ENCODE measurements at places on chromosomes 2 and 18. TPM values are rescaled to one million over a fixed set of nuclear protein-coding genes. Genes with fewer than 3 reads are reported as not detected.
A peak's percentile ranks its signal among the peaks of the same experiment; 100 is the strongest.

Gene EHBP1
- 39.6 TPM for total RNA-seq

DNA sequence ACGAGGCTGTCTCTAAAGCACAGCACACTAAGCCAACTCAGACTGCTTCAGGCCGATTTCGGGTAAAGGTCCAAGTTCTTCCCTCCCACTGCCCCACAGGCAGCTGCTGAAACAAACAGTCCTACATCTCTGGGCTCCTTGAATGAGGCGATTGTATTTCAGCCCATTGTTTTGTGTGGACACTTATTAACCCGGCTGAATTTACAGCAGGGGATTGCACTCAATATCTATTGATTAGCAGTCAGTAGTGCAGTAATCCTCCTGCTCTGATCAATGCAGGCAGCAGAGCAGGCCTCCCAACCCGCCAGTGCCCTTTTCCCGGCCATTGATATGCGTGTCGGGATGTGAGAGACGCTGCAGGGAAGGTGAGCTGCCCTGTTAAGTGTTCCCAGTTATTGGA lies 330.1 kb downstream of the CMPK2 start:
- no peak for DNase-seq

Gene LOXHD1
- not detected for total RNA-seq

DNA sequence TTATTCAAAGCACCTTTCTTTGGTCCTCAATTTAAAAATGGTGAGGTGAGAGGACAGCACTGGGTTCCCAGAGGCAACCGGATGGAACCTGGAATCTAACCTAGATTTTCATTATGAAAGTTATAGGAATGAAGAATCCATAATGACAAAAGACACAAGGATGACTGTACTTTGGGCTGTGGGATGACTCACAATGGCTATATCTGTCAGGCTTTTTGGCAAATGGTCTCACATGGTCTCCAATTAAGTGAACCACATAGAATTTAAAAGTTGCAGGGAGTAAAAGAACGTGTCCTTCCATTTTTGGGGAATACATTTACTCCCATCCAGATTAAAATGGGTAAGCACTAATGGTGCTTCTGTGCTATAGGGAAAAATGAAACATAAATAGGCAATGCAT lies 31.8 kb upstream of the LYPD1 start:
- no peak for DNase-seq

Gene HSBP1L1
- not detected for total RNA-seq

GRCh38 chr18:12479536-12479935 lies 71.8 kb downstream of the PRELID3A start:
- DNase-seq, result no peak

Gene LRRTM1
- not detected for total RNA-seq

DNA sequence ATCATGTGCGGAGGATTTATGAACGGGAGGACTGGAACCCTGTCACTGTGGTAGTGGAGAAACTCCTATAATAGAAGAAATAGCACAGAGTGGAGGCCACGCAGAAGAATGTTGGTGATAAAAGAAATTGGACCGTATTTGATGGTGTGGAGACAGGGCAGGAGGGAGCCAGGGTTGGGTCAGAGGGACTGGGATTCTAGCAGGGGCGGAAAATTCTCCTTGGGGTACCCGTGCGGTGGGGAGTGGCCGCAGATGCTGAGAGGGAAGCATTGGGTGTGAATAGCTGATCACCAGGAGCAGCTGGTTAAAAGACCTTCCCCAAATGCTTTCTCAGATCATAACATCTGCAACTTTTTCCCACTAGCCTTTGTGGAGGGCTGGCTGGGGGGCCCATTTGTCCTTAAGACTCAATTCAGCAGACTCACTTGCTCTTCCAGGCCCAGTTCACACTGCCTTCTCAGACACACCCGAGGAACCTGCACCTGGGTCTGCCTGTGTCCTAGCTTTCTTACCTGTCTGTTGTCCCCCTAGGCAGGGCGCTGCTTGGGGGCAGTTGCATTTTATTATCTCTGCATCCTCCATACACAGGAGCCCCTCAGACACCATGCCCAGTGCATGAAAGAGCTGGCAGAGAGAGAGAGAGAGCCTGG lies 7.1 kb downstream of the SH3BP4 start:
- no peak for DNase-seq

Gene TOGARAM2
- total RNA-seq, result 0.75 TPM

DNA sequence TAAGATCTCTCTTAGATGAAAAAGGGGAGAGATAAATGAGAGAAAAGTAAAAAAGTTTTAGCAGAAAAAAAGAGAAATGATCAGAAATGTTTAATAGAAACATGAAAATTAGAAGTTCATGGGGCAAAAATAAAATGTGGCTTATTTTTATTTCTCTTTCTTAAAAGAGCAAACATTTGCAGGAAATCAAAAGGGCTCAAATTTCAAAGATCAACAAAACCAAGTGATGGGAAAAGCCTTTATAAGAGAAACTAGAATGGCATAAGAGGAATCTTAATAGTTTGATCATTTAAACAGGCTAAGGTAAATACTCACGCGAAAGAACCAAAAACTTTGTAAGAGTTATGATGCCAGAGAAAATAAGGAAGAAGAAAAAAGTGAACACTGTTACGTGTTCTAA lies 23.3 kb upstream of the DAW1 start:
- no peak for DNase-seq

- no peak for DNase-seq
Observed at GRCh38 chr2:144097440-144098225, 422.3 kb downstream of the ZEB2 start.

Gene UGT1A10
- not detected for total RNA-seq

- DNase-seq, result peak; percentile 75
Observed at GRCh38 chr2:188902901-188903491, 71.2 kb upstream of the COL3A1 start.

DNA sequence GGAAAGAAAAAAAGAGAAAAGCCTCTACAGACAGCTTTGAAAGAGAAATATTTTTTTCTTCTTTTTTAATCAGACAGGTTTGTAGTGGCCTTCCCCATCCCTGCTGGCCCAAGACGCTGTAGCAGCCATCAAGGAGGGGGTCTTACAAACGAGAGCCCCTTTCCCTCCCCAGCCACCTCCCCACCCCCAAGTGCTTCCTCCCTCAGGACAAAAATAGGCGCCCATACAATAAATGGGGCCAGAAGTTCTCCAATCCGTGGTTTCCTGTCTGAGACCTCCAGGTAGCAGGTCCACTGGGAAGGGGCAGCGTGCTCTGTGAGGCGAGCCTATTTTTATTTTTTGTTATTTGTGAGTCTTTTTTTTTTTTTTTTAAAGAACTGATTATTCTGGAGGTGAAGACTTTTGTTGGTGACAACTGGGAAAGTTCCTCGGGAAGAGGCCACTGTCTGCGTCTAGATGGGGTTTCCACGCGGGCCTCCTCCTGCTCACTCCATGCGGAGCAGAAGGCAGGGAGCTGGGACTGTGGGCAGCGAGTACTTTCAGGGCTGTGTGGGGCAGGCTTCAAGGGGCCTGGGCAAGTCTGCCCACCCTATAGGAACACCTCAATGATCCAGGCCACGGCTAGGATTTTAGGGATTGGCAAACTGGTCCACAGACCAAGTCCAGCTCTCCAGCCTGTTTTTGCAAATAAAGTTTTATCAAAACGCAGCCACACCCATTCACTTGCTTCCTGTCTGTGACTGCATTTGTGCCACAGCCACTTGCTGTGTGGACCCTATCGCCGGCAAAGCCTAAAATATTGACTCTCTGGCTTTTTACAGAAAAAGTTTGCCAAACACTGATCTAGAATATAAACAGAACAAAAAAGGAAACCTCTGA lies 139.6 kb downstream of the CTIF start:
- DNase-seq, result no peak

DNA sequence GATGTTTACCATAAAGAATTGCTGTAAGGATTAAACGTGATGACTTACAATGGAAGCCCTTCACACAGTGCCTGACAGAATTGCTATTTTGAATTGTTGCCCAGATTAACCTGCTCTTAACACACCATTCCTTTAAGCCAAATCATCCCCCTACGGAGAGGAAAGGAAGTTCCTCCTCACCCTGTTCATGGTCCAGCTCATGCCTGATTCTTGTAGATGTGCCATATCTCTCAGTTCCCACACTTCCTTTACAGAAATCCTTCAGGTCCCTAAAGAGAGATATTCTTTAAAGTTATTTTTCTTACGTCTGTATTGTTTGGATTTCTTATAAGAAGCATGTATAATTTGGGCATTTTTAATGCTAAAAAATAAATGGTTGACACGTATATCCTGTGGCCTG lies 127.5 kb upstream of the DAPL1 start:
- DNase-seq, result no peak

GRCh38 chr2:1907849-1908533 lies 163.7 kb upstream of the PXDN start:
- DNase-seq, result no peak

DNA sequence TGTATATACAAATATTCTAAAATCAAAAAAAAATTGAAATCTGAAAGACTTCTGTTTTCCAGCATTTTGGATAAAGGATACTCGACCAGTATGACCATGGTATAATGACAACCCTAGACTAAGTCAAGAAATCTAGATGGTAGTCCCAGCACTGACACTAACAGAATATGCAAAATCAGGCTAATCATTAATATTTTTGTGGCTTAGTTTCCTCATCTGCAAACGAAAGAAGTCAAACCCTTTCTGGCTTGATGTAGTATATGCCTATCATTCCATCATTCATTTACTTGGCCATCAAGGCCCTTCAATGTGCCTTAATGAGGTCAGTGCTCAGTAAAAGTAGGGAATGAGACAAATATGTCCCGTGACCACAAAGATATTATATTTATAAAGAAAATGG lies 83.5 kb downstream of the NCKAP5 start:
- DNase-seq, result no peak

GRCh38 chr2:70357684-70358071 lies 55.8 kb upstream of the FAM136A start:
- DNase-seq, result peak; percentile 38

DNA sequence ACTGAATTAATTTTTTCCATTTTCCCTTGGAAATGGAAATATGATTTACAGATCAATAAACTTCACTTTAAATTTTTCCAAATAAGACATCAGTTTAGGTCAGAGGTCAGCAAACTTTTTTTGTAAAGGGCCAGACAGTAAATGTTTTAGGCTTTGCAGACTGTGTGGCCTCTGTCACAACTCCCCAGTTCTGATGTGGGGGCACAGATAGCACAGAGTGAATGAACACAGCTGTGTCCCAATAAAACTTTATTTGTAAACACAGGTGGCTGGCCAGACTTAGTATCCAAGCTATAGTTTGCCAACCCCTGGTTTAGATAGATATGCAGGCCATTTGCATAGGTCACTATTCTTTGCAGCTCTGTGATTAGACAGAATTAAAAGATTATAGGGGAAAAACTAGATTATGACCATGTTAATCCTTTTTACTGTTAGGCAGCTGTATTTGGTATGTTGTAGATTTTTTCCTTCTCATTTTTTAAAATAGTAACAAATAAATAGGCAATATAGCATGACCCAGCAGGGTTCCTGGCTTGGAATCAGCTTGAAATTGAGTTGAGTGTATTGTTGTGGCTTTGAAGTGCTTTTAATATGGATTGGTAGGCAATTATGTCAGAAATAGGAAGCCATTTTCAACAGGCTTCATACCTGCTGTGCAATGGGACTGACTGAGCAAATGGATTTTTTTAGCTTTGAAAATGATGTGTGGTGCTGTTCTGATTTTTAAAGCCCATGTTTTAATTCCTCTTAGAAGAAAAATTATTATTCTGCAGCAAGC lies 59.7 kb downstream of the WDSUB1 start:
- DNase-seq, result no peak

DNA sequence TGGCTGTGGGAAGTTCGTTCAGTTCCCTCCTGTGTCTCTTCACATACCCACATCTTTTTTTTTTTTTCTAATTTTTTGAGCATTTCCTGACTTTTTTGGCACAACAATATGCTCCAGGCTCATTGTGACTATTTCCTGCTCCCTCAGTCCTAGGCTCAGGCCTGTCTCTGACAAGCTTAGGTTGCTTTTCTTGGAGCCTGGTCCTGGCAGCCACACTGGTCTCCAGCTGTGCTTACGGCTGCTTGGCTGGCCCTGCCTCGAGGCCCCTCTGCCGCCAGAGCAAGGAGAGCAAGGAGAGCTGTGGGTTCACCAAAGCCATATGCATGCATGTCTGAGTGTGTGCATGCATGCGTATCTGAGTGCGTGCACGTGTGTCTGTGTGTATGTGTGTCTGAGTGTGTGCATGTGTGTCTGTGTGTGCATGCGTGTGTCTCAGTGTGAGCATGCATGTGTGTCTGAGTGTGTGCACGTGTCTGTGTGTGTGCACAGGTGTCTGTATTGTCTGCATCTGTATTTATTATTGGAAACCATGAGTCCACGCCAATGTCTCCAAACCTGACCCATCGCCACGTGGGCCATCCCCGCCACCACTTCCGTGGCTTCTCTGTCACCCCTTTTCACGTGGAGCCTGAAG lies 766.1 kb upstream of the SALL3 start:
- DNase-seq, result no peak

DNA sequence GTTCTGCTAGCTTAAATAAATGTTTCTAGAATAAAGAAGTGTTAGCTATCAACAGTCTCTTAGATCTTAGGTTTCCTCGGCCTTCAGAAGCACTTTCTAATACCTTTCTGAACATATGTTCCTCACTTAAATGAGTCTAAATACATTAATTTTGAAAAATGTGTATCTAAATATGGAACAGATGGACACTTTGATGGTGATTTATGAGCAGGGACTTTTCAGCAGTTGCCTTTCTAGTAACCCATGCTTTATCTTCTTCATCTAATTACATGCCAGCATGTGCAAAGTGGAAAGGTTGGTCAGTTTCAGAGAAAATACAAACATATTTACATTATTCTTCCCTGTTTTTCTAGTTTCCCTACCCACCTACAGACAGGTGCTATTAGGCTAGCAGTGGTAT lies 797.0 kb upstream of the CHAC2 start:
- no peak for DNase-seq

Gene KCNG2
- total RNA-seq, result 0.13 TPM

- DNase-seq, result no peak
Observed at GRCh38 chr2:124535816-124536215, 510.7 kb downstream of the CNTNAP5 start.

Gene CYP27A1
- total RNA-seq, result 6.1 TPM

DNA sequence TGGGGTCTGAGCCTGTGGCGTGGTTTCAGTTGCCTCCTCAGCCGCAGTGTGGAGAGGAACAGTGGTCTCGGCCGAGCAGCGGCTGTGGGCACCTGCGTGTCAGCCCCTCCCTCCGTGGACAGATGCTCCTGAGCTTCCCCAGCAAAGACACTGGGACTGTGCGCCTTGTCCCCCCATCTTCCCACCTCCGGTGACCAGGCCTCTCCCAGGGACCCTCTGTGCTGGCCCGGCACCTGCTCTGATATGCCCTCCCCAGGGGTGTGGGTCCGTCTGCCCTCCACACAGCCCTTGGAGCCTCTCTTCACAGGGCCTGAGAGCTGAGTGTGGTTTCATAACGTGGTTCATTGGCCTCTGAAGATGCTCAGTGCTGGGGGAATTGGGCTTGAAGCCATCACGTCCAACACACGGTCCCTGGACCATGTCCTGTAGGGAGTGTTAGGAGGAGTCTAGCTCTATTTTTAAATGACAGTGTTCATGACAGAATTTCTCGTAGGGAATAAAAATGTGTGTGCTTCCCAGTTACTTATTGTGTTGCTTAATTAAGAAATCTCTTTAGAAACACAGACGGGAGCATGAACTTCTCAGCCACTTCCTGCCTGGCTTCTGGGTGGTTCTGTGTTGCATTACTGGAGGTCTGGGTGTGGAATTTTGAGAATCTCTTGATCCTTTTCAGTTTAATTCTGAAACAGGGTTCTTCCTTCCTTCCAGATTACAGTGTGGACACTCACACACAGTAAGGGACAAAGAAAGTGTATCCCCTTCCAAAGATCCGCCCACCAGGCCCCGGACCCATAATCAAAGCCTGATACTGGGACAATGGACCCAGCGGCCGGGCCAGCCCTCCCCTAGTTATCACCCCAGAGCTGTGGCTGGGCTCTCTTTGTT lies 110.7 kb downstream of the NFATC1 start:
- peak; percentile 6 for DNase-seq

Gene NEU2
- not detected for total RNA-seq
